Aorta (tissue), 5 donors: ENCODE measurements at places on chromosomes 3 and 15.

- no peak for DNase-seq
These were observed 46.8 kb downstream of the MYO5A start for GRCh38 chr15:52481915-52482314.

- no peak for DNase-seq
These were observed 34.8 kb downstream of the ST3GAL6 start for GRCh38 chr3:98797905-98798304.

DNA sequence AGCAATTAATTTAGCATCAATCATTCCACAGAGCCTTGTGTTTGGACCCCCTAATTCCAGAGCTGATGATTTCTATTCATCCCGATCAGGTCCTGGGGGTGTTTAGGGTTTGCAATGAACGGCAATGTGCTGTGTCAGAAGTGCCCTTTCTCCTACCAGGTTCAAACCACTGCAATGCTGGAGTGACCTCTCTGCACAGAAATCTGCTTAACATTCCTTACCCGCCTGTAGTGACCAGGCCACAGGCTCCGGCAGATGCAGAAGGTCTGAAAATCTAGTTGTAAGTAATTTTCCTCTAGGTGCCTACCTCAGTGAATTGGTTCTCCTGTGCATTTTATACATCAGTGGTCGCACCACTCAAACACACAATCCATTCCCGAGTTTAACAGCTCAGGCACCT is 725.3 kb upstream of the CFAP20DC start:
- no peak for DNase-seq

- DNase-seq, result no peak
These were observed 307.4 kb upstream of the COL8A1 start for GRCh38 chr3:99330924-99331532.
